ENCODE measurements at places on chromosomes 12 and 14.

- no peak for DNase-seq
Observed at GRCh38 chr12:130335517-130336392, 1.9 kb upstream of the PIWIL1 start.

GRCh38 chr12:92076101-92076500 lies 69.5 kb downstream of the BTG1 start:
- DNase-seq: no peak

DNA sequence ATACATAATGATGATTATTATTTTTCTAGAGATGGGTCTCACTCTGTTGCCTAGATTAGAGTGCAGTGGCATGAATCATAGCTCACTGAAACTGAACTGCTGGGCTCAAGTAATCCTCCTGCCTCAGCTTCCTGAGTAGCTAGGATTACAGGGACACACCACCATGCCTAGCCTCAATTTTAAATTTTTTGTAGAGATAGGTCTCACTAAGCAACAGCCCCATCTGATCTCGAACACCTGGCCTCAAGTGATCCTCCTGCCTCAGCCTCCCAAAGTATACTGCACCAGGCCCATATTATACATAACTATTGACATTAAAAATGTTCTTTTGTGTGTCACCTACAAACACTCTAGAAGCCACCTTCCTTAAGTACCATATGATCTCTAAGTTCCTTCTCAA lies 3.4 kb downstream of the TXNRD1 start:
- DNase-seq: no peak

GRCh38 chr14:36515105-36515593 lies 4.9 kb downstream of the NKX2-1 start:
- no peak for DNase-seq

GRCh38 chr14:90272523-90272922 lies 16.2 kb downstream of the PSMC1 start:
- no peak for DNase-seq

DNA sequence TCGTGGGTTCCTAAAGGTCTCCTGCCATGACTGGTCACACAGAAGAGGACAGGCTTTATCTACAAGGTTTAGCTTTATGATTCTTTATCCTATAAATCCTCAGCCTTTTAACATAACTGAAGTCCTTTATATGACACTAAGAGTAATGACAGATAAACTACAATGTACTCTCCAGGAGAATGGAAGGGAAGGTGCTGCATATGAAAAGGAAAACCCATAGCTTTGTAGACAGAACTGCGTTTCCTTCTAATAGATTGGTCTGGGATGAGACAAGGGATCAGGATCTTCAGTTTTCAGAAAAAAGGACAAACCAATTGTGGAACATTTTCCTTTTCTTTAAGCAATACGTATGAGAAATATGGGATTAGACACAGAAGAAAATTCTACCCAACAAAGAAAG lies 201.1 kb upstream of the NPAS3 start:
- no peak for DNase-seq

DNA sequence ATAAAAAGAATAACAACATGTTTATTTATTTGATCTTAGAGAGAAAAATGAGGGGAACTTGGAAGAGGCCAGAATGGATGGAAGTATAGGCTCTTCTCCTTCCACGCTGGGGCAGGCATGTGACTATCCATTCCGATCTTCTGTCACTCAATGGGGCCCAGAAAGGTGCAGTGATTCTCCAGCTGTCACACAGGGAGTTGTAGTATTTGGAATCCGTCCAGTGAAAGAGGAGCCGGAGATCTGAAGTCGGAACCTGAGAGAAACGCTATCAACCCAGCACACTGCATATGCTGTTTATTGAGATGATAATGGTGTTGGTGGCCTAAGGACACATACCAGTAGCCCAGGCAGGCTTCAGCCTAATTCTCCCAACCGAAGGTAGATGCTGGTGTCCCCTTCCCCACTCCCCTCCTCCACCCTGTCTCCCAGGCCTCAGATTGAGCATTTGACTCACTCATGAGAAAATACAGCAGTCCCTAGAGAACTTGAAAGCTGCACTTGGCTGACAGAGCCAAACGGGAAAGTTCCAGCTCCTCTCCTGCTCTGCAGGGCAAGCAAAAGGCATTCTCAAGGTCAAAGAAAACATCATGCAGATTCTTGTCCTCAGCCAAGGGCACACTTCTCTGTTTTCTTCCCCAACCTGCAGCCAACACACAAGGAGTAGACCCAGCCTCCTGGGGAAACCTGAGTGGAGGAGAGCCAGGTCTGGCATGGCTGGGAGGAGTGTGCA lies 100.4 kb downstream of the IRF2BPL start:
- DNase-seq: no peak

- no peak for DNase-seq
Observed at GRCh38 chr14:100640471-100641273, 53.5 kb upstream of the BEGAIN start.
